ENCODE measurements at places on chromosomes 13 and 19.

- DNase-seq = no peak
These were observed 21.6 kb upstream of the WDR88 start for GRCh38 chr19:33110137-33110910.

- no peak for DNase-seq
These were observed 191.5 kb upstream of the IPO5 start for GRCh38 chr13:97761796-97762540.

DNA sequence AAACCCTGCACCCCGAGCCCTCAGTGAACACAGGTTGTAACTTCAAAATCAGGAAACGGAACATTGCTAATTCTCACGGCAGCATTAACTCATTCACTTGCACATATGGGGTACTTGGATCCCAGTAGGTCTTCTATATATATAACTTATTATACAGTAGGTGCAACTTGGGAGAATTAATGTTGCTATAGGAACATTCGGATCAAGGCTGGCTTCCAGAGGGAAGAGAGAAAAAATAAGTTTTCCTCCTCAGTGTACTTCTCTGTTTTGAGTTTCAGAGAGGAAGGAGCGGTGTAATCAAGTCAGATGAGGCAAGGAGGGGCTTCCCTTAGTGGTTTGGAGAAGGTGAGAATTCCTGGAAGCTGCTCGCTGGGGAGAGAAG is 90.9 kb upstream of the ZNF507 start:
- no peak for DNase-seq

GRCh38 chr19:42201489-42202289 is 15.8 kb downstream of the DEDD2 start:
- no peak for DNase-seq

- no peak for DNase-seq
These were observed 17.7 kb downstream of the ZMYM5 start for GRCh38 chr13:19845758-19846157.

DNA sequence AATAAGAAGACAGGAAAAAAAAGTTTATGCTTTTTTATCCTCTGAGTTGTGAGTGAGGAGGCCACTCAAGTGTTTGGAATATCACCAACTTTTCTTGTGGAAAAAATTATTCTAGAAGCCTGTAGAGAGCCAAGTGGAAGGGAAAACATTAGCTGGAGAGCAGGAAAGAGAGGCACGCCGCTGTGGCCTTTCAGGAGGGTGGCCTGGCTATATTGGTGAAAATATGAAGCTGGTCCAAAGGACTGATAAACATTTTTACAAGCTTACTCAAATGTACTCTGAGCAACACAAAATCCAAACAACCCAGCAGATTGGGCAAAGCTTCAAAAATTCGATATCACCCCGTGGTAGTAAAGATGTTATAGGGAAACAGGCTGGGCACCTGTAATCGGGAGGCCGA is 2.3 kb upstream of the EIF3G start:
- no peak for DNase-seq

GRCh38 chr13:106656186-106656585 is 88.2 kb upstream of the ARGLU1 start:
- DNase-seq = no peak

- no peak for DNase-seq
These were observed 300.6 kb downstream of the COG6 start for GRCh38 chr13:39956036-39956435.

- DNase-seq = no peak
These were observed 5.9 kb downstream of the MAST1 start for GRCh38 chr19:12843999-12844732.

DNA sequence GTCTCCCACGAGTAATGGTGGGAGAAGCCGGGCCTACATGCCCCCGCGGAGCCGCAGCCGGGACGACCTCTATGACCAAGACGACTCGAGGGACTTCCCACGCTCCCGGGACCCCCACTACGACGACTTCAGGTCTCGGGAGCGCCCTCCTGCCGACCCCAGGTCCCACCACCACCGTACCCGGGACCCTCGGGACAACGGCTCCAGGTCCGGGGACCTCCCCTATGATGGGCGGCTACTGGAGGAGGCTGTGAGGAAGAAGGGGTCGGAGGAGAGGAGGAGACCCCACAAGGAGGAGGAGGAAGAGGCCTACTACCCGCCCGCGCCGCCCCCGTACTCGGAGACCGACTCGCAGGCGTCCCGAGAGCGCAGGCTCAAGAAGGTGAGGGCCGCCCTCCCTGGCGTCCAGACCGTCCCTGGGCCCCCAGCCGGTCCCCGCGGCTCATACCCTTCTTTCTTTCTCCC is 1.4 kb upstream of the USF2 start:
- DNase-seq = no peak

- no peak for DNase-seq
These were observed 19.7 kb upstream of the LDLR start for GRCh38 chr19:11069561-11069960.

GRCh38 chr13:32622827-32623226 is 36.6 kb downstream of the PDS5B start:
- DNase-seq = no peak

DNA sequence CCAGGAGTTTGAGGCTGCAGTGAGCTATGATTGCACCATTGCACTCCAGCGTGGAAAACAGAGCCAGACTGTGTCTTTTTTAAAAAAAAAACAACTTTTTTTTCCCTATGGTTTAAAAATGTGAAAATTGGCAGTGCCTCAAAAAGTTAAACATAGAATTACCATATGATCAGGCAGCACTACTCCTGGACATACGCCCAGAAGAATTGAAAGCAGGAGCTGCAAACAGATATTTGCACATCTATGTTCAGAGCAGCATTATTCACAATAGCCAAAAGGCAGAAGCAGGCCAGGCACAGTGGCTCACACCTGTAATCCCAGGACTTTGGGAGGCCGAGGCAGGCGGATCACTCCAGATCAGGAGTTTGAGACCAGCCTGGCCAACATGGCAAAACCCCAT is 3.8 kb upstream of the RETN start:
- DNase-seq = no peak

DNA sequence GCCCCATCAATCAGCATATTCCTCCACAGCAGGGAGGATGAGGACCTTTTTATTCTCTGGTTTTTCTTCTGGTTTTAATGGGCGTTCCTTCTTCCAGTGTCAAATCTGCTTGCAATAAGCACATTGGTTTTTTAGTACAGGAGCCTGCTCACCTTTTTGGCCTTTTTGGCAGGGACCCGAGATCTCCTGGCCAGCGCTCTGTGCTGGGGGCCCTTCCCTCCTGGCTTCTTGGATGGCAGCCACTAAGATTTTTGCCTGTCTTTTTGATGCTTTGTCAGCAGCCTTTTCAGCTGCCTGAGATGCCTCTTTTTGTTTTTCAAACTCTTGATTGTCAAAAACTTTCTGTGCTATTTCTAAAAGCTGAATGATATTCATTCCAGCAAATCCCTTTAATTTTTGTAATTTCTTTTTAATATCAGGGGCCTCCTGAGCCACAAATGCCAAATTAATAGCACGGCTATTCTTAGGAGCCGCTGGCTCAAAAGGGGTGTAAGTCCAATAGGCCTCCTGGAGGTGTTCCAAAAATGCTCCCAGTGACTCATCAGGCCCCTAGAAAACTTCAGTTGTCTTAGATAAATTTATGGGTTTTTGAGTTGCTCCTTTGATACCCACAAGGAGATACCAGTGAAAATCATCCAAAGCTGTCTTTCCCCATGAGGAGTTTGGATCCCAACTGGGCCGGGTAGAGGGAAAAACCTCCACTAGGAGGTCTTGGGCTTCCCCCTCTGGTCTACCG is 73.0 kb downstream of the ZNF100 start:
- no peak for DNase-seq

DNA sequence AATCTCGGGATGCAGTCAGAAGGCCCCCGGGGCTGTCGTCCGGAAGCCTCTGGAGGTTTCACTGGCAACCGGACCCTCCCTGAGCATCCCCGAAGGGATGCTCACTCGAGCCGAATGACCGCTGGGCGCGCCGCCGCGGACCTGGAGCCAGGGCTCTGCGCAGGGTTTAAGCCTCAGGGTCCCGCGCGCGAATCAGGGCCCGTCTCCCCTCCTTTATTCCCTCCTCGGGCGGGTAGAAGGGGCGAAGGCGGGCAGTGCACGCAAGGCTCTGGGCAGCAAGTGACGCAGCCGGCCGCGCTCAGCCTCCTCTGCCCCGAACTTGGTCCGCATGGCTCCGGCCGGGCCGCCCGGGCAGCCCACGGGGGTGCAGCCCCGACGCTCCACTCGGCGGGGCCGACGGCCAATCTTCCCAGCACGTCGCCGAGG is 572 bp downstream of the SHISA2 start:
- DNase-seq = no peak

DNA sequence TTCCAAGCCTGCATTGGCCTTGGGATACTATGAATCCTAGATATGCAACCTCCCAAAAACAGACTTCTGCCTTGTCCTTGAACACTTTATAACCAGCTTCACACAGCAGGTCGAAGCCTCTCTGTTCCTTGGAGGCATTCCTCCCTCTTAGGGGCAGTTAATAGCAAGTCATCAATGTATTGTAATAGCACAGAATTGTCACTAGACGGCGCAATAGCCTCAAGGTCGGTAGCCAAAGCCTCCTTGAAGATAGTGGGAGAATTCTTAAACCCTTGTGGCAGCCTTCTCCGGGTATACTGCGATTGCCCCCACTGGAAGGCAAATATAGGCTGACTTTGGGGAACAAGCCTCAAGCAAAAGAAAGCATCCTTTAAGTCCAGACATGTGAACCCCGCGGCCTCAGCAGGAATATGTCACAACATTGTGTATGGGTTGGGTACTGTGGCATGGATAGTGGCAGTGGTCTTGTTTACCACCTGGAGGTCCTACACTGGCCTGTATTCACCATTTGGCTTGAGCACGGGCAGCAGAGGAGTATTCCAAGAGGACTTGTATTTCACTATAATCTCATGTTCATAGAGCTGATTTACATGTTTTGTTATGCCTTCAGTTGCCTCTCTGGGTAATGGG is 61.1 kb downstream of the ZNF431 start:
- DNase-seq = peak; percentile 57

- no peak for DNase-seq
These were observed 67.7 kb downstream of the TBC1D4 start for GRCh38 chr13:75414036-75414827.

- no peak for DNase-seq
These were observed 511.8 kb downstream of the KLF12 start for GRCh38 chr13:73622381-73622780.

DNA sequence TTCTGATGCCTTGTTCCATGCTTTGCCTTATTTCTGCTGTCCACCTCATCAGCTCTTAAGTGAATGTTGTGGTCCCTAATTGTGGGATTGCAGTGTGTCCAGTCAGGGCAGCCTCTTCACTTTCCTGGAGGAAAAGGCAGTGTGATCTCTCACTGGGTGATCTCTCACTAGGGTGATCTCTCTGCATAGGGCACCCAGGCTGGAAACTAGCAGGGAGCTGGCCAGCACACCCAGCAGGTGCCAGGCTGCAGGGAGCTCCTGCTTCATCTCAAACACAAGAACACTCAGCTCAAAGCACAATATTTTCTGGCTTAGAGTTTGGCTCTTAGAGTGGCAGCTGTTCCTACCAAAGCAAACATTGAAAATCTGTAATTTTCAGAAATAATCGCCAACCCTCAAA is 36.5 kb upstream of the TSHZ3 start:
- no peak for DNase-seq

- DNase-seq = no peak
These were observed 2.3 kb downstream of the DDA1 start for GRCh38 chr19:17311455-17312188.

DNA sequence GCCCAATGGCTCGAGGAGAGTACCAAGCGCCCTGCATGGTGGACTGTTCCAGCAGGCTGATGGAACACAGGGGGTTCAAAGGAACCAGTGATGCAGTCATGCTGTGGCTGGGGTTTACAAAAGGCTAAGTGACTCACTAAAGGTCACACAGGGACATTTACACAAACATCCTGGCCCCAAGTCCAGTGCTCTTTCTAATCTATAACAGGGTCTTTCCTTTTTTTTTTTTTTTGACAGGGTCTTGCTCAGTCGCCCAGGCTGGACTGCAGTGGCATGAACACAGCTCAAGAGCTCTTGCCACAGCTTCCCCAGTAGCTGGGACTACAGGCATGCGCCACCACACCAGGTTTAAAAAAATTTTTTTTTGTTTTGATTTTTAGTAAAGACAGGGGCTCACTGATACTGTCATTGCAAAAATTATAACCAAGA is 2.8 kb upstream of the SLC25A15 start:
- DNase-seq = no peak

DNA sequence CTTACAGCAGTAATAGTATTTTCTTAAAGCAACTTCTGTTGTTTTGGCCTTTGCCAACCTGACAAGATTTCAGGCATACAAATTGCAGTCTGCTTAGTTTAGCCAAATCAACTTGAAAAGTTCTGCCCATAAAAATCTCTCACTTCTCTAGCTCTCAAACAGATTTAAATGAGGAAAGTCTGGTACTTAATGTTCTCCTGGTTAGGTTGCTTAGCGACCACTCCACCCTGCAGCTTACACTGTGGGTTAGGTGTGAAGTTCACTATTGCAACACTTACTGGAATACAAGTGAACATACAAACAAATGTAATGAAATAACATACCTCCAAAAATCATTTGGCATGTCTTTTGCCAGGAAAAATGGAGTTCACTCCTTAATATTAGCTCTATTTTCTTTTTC is 178.7 kb upstream of the PCDH9 start:
- no peak for DNase-seq

GRCh38 chr19:10256970-10257615 is 5.1 kb downstream of the MRPL4 start:
- no peak for DNase-seq

GRCh38 chr13:99191336-99191899 is 9.2 kb upstream of the UBAC2 start:
- no peak for DNase-seq

DNA sequence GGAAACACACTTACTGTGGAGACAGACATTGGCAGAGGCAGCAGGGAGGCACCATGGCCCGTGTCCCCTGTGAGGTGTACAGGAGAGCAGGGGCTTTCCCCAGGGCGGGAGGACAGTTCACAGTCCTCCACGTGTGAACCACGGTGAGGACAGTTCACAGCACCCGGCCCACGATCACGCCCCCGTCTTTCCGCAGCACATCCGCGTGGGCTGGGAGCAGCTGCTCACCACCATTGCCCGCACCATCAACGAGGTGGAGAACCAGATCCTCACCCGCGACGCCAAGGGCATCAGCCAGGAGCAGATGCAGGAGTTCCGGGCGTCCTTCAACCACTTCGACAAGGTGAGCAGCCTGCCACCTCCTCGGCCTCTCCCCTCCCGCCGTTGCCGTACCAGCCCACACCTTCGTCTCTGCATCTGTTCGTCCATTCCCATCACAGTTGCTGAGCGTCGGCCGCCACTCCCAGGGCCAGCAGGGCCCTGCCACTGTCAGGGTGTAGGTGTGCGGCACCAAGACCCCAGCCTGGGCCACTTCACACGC is 17.4 kb downstream of the CAPN12 start:
- no peak for DNase-seq

- no peak for DNase-seq
These were observed 251.6 kb downstream of the KCTD12 start for GRCh38 chr13:76634431-76635191.

DNA sequence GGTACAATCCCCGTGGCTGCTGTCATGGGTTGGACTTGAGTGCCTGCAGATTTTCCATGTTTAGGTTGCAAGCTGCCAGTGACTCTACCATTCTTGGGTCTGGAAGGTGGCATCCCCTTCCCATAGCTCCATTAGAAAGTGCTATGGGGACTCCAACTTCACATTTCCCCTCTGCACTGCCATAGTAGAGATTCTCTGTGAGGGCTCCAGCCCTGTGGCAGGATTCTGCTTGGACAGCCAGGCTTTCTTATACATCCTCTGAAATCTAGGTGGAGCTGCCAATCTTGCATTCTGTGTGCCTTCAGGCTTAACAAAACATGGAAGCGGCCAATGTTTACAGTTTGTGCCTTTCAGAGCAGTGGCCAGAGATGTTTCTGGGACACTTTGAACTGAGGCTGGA is 636.2 kb downstream of the SLITRK6 start:
- DNase-seq = no peak

GRCh38 chr13:34751044-34751443 is 191.0 kb upstream of the NBEA start:
- no peak for DNase-seq

Data from iPS DF 19.7 (cell line).